Psoas muscle (tissue), 8 donors: ENCODE measurements at places on chromosomes 16 and 17. TPM values are rescaled to one million over a fixed set of nuclear protein-coding genes. Genes with fewer than 3 reads are reported as not detected.
A peak's percentile ranks its signal among the peaks of the same experiment; 100 is the strongest.

DNA sequence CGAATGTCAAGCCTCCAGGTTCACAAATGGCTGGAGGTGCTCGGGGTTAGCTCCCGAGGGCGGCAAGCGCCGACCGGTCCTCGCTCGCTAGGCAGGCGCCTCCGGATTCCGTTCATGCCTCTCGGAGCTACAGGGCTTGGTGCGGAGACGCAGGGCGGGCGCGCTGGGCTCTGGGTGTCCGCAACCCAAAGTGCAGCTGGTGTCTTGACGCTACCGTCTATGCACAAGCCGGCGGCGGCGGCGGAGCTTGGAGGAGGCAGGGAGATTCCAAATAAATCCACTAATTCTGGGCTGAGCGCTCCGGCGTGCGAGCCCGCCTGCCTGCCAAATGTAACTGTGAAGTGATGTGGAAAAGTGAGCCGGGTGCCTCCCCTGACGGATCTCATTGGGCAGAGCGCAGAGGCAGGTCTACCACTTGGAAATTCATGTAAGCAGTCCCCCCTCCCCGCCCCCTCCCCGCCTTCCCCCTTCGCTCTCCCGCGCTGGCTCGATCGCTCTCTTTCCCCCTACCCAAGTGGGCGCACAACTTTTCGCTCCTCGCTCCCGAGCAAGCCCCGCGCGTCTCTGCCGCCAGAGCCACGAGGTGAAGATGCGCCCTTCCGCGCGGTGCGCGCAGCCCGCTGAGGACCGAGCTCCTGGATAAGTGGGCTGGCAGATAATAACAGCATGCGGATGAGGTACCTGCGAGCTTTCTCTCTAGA is at the start of gene CDH8:
Gene CDH8 (minus strand): TSS at position 338 of the 701 bp plus-strand sequence. CDS start 15,035 bp downstream, outside the sequence.
- no peak for DNase-seq

DNA sequence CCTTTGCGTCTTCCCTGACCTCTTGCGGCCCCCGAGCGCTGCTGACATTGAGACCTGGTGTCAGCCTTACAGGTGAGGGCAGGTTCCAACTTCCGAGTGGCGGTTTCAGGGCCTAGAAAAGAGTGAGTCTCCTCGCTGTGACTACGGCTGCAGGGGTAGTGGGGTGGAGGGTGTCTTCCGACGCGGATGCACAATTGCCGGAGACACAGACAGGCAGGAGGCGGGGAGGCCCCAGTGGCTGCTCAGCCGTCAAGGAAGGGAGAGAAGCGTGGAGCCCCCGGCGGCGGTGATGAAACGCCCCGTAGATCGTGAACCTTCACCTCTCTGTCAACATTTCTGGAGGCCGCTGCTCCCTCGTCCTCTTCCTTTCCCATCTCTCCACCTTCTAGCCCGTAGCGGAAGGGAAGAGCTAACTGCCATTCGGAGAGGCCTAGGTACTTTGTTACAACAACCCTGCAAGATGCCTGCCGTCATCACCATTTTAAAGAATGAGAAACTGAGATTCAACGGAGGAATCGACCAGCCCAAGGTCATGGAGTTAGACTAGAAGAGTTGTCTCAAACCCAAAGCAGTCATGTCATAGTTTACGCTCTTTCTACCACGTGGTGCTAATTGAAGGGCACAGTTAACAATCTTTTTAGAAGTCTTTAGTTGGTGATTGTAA is 485 bp downstream of the DNAJA3 start:
- no peak for DNase-seq

DNA sequence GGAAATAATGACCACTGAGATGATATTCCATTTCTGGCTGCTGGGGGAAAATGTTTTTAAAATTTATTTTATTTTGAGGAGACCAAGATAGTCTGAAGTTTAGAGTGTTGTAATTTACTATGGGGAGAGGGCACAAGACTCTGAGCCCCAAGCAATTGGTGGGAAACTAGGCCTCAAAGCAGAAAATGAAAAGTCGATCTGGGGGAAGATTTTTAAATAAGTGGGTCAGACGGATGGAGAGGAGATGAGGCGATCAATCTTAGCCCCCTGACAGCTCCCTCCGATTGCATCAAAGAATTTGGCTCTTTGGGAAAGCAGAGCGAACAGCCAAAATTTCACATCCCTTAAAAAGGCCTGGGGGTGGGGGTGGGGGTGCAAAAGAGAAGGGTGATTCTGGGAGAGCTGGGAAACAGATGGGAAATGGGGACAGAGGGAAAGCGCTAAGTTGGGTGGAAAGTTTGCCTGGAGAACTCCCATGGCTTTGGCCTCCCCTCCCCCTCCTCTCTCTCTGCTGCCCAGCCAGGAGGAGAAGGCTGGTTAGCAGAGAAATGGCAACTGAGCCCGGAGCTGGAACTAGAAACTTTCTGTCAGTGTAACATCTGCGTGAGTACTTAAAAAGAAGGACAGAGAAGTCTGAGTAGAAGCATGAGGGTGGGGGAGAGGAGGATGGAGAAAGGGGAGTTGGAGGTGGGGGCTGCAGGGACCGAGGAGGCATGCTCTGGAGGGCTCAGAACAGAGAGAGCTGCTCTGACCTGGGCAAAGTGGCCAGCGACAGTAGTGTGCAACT is 1.4 kb upstream of the HOXB2 start:
- DNase-seq = no peak

- no peak for DNase-seq
Measured at GRCh38 chr16:68481636-68482035, 33.3 kb upstream of the SMPD3 start.

DNA sequence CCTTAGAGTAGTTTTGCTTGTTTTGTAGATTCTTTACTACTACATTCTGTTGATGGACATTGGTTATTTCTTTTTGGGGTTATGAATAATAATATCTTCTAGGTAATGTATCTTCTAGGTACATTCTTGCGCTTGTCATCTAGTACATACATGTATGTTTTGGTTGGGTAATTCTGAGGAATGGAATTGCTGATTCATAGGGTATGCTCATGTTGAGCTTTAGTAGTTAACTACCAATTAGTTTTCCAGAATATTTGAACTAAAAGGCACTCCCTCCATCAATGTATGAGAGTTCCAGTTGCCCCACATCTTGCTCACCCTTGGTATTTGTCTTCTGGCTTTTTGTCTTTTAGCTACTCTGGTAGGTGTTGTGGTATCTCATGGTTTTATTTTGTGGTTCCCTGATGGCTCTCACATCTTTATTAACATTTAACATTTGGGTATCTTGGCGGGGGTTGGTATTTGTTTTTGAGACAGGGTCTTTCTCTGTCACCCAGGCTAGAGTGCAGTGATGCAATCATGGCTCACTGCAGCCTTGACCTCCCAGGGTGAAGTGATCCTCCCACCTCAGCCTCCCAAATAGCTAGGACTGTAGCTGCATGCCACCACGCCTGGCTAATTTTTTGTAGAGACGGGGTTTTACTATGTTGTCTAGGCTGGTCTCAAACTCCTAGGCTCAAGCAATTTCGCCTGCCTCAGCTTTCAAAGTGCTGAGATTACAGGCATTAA is 47.1 kb downstream of the SLC6A4 start:
- DNase-seq = no peak

- peak; percentile 46 for DNase-seq
Measured at GRCh38 chr16:30761427-30761927, 385 bp downstream of the CFAP119 start.

DNA sequence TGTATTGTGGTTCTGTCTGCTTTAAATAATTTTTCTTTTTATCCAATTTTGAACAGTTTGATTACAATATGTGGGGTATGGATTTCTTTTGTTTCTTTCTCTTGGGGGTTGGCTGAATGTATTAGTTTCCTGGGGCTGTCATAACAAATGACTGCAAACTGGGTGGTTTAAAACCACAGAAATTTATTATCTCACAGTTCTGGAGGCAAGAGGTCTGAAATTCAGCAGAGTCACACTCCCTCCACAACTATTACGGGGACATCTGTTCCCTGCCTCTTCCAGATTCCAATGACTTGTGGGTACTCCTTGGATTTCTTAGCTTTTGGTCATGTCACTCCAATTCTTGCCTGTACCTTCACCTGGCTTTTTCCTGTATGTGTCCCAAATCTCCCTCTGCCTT is 23.7 kb downstream of the COX11 start:
- no peak for DNase-seq

- no peak for DNase-seq
Measured at GRCh38 chr17:75295201-75296158, 6.2 kb upstream of the SLC25A19 start.

- no peak for DNase-seq
Measured at GRCh38 chr17:43812396-43813265, 20.3 kb downstream of the MPP3 start.

DNA sequence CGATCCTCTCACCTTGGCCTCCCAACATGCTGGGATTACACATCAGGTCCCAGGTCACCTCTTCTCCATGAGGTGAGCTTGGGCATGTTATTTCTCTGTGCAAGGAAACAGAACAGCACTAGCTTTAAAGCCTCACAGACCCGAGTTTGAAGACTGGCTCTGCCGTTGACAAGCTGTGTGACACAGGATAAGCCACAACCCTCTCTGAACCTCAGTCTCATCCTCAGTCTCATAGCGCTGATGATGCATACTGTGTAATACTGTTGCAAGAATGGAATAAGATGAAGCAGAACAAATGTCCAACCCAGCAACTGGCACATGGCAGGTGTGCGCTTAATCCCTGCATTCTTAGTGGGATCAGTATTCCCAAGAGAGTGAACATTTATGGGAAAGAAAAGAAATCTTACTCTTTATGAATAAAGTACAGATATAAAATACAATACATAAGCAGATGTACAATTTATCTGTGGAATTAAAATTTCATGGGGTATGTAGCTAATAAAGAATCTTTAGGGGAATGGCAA is 43.5 kb downstream of the ABAT start:
- no peak for DNase-seq

- no peak for DNase-seq
Measured at GRCh38 chr16:853981-854807, 53.7 kb upstream of the GNG13 start.

DNA sequence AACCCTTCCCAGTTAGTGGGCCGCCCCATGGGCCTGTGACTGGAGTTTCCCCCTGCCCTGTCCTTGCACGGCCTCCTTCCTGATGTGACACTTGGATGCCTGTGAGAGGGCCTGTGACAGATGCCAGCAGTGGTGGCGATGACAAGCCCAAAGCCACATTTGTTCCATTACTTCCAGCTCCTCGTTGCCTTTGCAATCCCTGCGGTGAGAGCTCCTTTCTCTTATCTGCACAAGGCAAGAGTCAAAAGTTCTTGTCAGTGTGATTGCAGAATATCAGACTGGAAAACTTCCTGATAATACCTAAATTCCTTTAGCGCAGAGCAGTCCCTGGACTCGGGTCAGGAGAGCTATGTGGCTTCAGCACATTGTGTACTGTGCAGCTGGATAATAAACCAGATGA is 54.4 kb upstream of the ARHGAP44 start:
- DNase-seq = peak; percentile 17

GRCh38 chr17:72465191-72466024 is 344.6 kb downstream of the SOX9 start:
- DNase-seq = no peak

DNA sequence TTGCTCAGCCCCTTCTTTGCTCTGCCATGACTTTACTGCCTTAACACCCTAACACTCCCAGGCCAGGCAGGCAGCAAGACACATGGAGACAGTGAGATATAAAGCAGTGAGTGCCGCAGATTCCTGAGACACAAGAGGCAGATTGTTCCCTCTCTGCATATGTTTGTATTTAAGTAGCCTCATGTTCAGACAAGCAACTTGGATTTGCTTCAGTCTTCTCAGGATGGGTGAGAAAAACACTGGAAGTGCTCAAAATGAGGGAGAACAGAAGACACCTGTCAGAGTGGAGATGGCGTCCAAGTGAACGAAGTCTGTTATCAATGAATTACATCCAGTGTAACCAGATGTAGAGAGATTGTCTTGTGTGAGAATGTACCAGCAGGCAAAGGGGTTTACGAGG is 86.8 kb downstream of the CES1 start:
- no peak for DNase-seq

DNA sequence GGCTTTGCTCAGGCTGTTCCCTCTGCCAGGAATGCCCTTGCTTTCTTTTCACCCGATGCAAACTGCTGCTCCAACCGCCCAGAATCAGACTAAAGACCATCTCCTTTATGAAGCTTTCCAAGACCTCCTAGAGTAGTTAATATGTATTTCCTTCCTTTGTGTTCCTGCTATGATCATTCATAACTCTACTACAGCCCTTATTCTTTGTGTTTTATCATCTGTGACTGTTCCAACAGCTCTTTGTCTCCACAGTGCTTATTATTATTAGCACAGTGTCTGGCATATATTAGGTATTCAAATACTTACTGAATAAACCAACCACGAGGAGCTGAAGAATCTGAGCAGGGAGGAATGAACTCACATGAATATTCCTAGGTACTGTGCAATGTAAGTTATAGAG is 7.6 kb downstream of the PSME3IP1 start:
- DNase-seq = no peak

GRCh38 chr17:66667491-66668030 is 167.4 kb upstream of the CACNG5 start:
- no peak for DNase-seq

DNA sequence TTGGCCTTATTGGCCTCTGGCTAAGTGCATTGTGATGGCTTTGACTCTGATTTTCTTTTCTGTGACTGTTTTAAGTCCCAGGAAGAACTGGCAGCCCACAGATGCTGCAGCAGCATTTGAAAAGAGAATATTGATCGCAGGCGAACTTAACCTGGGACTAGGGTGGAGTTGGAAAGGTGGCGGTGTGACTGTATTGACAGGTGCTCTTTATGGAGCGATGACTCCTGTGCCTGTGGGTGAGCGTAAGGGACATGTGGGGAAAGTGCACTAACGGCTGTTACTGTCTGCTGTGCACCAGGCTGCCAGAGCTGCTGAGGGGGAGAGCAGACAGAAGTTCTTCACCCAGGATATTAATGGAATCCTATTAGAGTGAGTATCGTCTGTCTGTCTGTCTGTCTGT is 21.3 kb downstream of the UBN1 start:
- DNase-seq = no peak

GRCh38 chr16:52123842-52124241 is 423.1 kb downstream of the TOX3 start:
- DNase-seq = no peak

DNA sequence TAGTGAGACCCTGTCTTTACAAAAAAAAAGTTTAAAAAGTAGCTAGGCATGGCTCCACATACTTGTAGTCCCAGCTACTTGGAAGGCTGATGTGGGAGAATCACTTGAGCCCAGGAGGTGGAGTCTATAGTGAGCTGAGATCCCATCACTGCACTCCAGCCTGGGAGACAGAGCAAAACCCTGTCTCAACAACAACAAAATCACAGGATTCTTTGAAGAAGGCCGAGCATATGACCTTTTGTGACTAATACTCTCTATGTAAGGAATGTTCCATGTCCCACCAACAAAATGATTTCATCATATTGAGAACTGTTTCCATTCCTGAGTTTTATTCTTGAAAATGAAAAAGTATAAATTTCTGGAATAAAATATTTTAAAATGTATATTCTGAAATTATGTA is 58.9 kb upstream of the EFCAB3 start:
- DNase-seq = no peak

KRTAP4-5 gene
- total RNA-seq = not detected

TMEM100 gene
- 7.3 TPM for total RNA-seq

SYCE1L gene
- total RNA-seq = not detected

KCNJ18 gene
- not detected for total RNA-seq

EIF1 gene
- 1,788 TPM for total RNA-seq

LRRC37A gene
- total RNA-seq = 2.2 TPM

SNRNP25 gene
- total RNA-seq = 48.5 TPM
